COR-L47 (cell line): ENCODE measurements at places on chromosomes 6 and 20.
A peak's percentile ranks its signal among the peaks of the same experiment; 100 is the strongest.

DNA sequence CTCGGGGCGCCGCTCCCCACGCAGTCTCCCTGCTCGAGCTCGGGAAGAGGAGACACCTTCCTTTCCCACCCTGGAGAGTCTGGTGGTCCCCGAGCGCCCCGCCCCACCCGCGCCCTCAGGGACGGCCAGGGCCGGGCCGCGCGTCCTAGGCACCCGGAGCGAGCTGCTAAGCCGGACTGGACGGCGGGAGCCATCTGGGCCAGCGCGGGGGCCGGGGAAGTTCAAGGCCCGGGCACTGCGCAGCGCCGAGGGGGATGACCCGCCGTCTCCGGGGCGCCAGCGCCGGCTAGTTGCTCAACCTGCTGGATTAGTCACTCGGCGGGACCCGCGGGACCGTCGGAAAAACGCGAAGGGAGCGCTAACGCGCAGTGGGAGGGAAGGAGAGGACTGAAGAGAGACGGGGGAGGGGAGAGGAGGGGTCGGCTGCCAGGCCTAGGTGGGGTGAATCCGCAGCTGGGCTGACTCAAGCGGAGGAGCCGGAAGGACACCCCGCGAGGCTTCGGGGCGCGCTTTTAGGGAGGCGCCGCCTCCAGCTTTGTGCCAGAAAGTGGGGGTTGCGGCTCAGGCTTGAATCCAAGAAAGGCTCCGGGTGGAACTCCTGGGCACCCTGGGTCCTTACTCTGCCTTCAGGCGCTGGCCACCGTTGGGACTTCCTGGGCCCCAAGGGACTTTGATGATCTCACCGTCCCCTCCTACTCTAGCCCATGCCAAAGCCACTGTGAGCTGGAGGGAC, 75.7 kb upstream of the FOXP4 start:
- DNase-seq: no peak

DNA sequence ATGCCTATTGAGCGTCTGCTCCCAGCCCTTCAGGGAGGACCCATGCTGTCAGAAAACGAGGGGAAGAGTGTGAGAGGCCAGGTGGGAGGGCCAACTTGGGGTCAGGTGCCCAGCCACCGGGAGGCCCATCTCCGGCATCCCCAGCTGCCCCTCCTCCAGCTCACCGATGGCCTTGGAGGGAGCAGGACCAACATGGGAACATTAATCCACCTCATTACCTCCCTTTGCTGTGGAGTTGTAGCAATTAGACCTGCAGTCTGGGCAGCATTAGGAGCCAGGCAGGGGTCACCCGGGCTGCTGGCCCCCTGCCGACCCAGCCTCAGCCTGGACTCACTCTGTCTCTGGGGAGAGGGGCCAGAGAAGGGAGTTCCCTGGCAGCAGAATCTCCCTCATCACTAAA, 25.1 kb downstream of the DLGAP4 start:
- DNase-seq: no peak

DNA sequence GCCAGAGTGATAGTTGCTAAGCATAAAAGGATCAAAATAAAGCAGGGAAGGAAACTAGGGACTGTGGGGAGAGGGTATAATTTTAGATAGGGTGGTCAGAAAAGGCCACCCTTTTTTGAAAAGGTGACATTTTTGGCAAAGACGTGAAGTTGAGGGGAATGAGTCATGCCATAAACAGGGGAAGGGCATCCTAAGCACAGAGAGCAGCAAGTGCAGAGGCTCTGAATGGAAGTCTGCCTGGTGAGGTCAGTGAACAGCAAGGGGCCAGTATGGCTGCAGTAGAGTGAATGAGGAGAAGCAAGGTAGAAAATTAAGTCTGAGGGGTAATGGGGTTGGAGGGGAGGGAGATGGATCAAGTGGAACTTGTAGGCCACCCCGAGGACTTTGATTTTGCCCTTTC, 2.4 kb downstream of the KLC4 start:
- no peak for DNase-seq

- DNase-seq: peak; percentile 97
Observed at GRCh38 chr6:32195902-32196681, 3.6 kb upstream of the GPSM3 start.

GRCh38 chr6:132749111-132749510, 8.6 kb downstream of the VNN2 start:
- DNase-seq: no peak

DNA sequence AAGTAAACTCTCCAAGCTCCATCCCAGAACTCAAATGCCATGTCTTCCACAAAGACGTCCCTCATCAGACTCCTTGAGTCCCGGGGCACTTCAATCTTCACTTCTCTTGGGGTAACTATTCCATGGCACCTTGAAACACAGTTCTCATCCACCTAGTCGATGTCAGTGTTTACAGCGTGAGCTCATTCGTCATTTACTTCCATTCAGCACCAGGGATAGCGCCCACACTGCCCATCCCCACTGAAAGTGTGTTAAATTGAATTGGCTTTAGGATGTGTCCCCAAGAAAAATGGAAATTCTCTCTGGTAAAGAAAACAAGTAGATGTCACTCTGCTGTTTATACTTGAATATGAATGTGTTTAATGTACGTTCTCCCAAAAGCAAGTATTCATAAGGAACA, 31.3 kb downstream of the KCNK15 start:
- DNase-seq: no peak
